ENCODE measurements at places on chromosomes 1 and 21.

DNA sequence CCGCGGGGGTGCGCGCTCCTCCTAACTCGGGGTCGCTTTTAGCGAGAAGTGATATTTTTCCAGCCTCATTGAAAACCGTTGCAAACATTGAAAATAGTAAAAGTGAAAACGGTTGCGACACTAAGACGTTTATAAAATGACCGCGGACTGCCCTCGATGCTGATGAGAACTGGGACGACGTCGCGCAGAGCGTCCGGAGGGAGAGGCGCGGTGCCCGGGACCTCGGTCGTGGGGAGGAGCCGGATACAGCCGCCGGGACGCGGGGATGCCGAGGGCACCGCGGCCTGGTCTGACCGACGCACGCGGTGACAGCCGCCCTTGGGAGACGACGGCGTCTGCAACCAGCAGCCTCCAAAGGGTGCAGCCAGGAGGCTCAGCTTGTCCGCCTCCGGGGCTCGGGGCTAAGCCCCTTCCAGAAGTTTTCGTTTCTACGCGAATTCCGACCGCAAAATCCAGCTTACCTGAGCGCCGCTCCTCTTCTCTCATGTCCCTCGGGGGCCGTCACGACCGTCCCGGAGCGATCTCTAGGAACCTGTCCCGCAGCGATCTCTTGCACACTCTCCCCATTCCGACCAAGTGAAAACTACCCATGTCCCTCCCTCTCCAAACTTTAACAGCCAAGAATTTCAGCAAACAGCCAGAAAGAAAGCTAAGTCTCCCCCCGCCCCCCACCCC lies 144.4 kb upstream of the ETS2 start:
- DNase-seq: peak; percentile 33

DNA sequence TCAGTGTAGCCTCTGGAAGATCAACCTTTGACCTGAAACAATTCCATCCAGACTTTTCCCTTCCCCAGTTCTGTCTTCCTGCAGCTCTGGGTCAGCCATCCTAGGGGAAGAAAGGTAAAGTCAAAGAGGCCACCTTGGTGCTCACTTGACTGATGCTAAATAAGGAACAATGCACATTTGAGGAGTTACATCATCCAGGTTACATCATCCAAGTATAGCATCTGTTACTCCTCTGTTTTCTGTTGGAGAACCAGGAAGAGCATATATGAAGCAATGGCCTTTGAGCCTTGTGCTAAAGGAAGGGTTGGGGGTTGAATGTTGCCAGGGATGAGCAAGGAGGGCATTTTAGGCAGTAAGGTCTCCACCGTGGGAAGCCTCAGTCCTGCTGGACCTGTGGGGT lies 3.1 kb upstream of the DSCAM start:
- DNase-seq: no peak

GRCh38 chr1:89550995-89551394 lies 26.4 kb downstream of the LRRC8B start:
- DNase-seq: no peak

DNA sequence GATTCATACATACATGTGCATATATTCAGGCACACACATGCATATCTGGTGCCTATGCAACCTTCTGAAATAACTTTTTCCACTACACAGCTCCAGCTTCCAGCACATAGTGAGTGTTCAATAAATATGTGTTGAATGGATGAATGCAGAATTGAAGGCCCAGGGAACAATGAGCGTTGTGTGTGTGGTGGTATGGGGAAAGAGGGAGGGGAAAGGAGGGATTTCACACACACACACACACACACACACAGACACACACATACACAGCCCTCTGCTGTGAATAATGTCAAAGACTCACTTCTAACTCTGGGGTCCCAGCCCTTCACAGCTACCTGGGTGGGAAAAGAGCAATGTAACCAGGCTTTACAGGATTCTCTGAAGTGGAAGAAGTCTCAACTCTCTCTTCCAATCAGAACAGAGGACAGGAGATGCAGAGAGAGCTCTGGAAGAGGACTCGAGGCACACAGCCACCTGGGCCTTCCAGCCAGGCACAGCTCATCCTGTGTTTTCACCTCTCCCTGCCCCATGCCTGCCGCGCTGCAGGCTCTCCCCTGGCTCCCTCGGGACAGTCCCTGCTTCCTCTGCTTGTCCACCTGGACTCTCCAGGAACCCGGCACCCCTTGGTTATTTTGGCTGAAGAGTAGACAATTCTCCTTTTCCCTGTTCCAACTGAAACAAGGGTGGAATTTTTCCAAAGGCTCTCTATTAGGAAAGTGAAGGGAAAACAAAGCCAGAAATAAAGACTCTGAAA lies 5.4 kb upstream of the IGSF8 start:
- no peak for DNase-seq

GRCh38 chr1:44030605-44031251 lies 534 bp downstream of the SLC6A9 start:
- peak; percentile 66 for DNase-seq

GRCh38 chr1:27101054-27101491 lies 53.9 kb downstream of the SLC9A1 start:
- DNase-seq: no peak

- DNase-seq: no peak
These were observed 12.3 kb downstream of the ZRANB2 start for GRCh38 chr1:71068325-71069240.

DNA sequence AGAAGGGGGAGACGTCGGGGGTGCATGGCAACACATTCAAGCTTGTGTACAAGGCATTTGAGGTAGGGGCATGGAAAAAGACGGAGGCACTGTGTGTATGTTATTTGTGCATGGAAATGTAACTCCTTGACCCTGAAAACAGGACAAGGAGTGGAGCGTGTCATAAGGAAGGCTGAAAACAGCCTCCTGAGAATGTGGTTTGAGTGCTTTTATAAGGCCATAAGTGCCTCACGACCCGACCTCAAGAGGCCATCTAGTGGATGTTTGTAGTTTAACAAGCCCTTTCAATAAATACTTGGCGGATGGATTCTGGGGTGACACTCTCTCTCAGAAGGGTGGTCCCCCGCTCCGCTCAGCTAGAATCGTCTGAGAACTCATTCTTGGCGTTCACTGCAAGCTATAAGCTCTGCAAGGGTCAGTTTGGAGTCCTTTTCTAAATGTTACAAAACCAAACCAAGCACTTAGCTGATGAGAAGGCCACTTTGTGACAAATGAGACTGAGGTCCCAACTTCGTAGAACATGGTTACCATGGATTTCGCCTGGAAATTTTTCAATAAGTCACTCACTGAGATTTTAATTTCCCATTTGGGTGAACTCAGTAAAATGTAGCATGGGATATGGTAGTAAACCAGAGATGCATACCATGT lies 38.8 kb upstream of the CLCA4 start:
- DNase-seq: peak; percentile 22

GRCh38 chr1:37634244-37634991 lies at the start of gene RSPO1:
Gene RSPO1 (minus strand): TSS chr1:37634892. CDS start chr1:37629661, 5,231 bp downstream.
- DNase-seq: peak; percentile 19

GRCh38 chr1:154328318-154329151 lies 3.2 kb downstream of the ATP8B2 start:
- DNase-seq: peak; percentile 89

GRCh38 chr1:17112496-17113236 lies 6.6 kb downstream of the PADI2 start:
- no peak for DNase-seq

GRCh38 chr1:21508580-21509350 lies 458 bp upstream of the ALPL start:
- peak; percentile 60 for DNase-seq

DNA sequence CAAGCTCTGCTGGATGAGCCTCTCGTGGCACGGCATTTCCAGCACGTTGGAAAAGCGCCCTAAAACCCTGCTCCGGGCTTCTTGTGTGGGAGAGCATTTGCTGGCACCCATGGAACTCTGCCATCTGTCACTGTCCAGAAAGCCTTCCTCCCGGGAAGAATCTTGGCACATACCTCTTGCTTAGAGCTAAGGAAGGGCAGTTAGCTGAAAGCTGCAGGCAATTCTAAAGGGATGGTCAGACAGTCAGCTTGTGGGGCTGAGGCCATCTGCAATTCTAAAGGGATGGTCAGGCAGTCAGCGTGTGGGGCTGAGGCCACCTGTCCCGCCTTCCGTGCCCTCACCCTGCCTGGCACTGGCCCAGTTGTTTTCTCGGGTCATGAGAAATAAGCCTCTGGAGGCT lies 139.0 kb upstream of the TMEM51 start:
- DNase-seq: no peak

GRCh38 chr1:155485945-155486344 lies 76.7 kb downstream of the ASH1L start:
- DNase-seq: no peak

DNA sequence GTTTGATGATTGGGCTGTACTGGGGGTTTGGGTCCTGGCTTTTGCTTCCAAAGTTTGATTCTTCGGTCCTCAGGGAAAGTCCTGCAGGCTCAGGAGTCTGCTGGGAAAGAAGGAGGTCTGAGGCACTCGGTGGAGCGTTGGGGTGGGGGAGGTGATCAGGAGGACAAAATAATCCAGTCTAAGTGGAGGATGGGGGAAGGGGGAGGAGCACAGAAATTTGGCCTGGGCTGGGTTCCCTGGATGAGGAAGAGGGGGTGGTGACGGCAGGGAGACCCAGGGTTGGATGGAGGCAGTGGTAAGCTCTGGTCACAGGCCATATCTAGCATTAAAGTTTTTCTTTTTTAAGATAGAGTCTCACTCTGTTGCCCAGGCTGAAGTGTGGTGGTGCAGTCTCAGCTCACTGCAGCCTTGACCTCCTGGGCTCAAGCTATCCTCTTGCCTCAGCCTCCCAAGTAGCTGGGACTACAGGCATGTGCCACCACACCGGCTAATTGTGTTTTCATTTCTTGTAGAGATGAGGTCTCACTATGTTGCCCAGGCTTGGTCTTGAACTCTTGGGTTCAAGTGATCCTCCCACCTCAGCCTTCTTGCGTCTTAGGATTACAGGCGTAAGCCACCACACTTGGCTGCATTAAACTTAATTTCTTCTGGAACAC lies 6.8 kb downstream of the SH2D2A start:
- peak; percentile 9 for DNase-seq

Data from ovary (tissue), 10 donors.